ENCODE measurements at places on chromosomes 6 and 20.

- DNase-seq = no peak
Observed at GRCh38 chr6:90286884-90287488, 9.7 kb downstream of the BACH2 start.

DNA sequence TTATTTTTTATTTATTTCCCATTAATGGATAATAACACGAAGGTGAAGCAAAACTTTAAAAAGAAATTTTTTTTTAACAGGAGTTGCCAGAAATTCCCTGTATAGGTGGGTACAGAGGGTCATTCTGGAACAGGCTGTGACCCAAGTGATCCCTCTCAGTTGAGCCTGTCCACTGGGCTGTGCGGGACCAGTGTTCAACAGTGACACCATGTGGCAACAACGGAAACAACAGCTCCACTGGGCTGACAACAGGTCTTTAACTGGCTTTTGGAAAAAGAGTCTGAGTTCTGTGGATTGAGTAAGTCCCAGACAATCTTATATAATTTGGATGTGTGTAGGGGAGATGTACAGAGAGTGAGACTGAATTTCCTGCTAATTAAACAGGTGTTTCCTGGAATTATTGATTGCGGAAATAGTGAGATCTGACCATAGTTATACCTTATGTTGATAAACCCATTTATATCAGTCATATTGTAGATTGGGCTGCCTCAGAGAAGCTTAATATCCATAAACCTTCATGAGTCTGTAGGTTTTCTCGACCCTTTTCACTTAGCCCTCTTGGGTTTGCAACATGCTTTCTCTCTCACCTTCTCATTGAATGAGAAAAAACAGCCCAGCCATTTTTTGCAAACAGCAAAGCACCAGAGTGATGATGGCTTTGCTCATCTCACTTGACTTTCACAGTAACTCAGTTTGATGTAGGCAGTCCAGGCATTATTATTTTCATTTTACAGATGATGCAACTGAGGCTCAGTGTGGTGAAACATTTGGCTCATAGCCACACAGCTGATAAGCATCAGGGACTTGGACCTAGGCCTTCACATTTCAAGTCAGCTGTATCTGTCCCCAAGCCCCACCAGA lies 17.5 kb downstream of the KIAA1755 start:
- DNase-seq = no peak

DNA sequence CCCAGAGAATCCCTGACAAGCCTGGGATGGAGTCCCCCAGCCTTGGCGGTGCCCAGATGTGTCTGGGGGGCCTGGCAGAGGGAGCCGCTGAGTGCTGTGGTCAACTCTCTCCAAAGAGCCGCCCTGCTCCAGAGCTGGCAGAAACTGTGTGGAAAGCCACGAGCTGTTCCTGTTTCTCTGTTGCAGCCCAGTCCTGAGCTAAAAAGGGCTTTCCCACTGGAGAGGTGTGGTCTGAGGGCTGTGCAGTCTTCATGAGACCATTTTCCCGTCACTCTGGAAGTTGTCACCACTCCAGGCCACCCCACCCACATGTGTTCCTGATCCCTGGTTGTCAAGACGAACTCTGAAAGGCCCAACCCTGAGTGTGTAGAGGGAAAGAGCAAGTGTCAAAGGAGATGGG lies 99.7 kb upstream of the KCNK16 start:
- no peak for DNase-seq

DNA sequence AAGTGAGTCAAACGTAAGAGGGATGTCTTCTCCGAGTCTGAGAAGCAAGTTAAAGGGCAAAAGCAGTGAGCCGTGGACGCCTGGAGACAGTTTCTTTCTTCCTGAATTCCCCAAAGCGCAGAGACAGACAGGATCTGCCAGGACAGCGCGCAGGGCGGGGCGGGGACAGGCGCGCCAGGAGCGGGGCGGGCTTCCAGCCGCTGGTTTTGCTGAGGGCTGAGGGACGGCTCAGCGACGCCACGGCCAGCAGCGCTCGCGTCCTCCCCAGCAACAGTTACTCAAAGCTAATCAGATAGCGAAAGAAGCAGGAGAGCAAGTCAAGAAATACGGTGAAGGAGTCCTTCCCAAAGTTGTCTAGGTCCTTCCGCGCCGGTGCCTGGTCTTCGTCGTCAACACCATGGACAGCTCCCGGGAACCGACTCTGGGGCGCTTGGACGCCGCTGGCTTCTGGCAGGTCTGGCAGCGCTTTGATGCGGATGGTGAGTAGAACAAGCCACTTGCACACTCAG lies at the start of gene SCGN:
Gene SCGN (plus strand): TSS at position 209 of the 509 bp plus-strand sequence. CDS start 189 bp downstream, at position 398.
- peak; percentile 81 for DNase-seq

DNA sequence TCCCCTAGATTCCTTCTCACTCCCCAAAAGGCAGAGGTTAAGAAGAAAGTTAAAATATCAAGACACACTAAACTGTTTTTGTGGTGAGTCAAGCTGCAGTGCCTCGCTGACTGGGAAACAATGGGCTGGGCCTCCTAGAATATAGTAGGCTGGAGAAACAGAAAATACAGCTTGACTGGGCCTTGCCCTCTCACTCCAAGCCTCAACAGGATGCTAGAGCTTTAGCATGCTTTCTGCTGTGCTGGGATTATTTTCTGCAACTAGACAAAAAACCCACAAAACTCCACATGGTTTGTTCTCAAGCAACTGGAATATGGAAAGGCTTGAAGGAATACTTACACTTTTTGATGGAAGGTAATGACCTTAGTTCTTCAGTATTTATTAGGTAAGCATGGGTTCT lies 27.9 kb downstream of the FOXO3 start:
- peak; percentile 69 for DNase-seq

DNA sequence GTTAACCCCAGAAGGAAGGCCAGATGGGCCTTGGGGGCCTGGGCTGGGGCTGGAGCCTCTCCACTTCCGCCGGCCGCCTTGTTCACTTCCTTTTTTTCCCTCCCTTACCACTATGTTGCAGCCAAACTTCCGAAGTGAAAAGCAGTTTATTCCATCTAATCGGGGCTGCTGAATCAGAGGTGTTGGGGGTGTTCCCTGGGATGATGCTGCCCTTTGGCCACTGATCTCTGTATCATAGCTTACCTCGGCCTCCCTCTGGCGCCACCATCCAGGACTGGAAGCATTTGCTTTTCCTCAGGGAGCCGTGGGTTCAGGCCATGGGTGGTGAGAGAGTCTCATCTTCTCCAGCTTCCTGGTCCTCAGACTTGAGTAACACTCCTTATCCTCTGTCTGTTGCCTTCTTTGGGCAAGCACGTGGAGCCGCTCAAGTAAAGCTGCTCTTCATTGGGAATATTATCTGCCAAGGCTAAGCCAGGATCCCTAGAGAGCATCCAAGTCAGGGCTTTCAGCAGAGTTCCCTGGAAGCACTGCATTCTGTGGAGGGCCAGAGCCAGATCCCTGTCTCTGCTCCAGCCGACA lies 39.6 kb downstream of the SLX4IP start:
- DNase-seq = no peak

DNA sequence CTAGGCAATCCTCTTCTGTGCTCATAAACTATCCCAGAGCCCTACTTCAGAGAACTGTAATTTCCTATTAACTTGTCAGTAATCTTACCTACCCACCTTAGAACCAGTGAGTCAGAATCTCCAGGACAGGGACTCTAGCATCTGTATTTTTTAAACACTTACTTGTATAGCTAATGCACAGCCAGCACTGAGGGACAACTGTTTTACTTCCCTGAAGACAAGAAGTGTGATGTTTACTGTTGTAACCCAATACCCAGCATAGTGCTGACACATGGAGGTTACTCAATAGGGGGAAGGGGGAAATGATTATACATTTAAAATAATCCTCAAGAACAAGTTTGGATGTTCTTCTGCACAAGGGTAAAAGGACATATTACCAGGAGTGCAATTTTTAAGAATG lies 130.8 kb downstream of the BTBD9 start:
- peak; percentile 68 for DNase-seq

DNA sequence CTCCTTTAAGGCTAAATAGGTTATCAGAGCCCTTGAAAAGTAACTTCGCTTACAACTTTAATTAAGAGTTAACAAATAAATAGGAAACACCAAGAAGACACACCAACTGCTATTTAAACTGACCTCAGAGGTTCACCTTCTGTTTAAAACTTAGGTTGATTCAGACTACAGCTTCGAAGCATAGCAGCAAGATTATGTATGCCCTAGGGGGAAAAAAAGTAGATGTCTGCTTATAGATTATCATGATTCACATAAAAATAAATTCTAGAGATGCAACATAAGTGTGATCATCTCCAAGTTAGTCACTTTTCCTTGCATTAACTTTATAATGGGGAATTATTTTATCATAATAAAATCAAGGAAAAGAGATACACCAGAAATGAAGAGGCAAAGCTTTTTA lies 8.9 kb downstream of the PNISR start:
- DNase-seq = no peak

- DNase-seq = no peak
Observed at GRCh38 chr6:150788089-150788488, 77.4 kb upstream of the MTHFD1L start.

- no peak for DNase-seq
Observed at GRCh38 chr6:33203443-33204164, 851 bp upstream of the HSD17B8 start.

GRCh38 chr20:2455771-2456497 lies 14.7 kb downstream of the SNRPB start:
- no peak for DNase-seq

DNA sequence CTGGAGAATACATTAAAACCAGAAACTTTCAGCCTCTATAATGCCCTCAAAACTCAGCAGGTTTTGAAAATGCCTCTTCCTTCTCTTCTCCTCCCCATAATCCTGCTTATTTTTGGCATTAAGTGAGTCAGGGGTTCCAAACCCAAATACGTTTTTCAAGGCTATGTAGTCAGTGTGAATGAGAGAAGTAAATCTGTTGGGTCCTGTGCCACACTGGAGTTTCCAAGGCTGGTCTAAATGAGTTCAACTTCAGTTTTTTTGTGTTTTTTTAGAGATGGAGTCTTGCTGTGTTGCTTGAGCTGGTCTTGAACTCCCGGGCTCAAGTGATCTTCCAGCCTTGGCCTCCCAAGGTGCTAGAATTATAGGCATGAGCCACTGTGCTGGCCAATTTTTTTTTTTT lies 20.9 kb downstream of the PTPRA start:
- no peak for DNase-seq

DNA sequence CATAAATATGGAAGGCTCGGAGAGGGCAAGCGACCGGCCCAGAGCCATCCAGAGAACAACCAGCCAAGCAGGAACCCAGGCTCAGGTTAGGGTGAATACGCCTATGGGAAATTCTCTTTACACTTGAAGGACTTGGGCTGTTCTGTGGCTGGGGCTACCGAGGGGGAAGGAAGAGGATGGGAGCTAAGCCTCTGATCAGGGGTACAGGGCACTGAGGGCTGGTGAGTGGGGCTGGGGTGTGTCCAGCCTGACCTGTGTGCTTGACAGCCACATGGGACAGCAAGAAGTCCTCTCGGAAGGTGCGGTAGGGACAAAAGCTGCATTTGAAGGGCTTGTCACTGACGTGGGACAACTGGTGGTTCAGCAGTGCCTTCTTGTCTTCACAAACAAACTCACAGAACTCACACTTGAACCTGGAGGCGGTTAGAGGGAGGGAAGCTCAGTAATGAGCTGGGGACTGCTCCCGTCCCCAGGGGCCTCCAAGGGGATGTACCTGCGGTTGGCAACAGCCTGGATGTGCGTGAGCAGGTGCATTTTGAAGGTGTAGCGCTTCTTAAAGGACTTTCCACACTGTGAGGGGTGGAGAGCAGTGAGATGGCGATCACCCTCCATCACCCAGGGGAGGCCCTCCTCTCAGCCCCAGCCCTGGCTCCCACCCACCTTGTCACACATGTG lies 11.9 kb downstream of the ZNF335 start:
- no peak for DNase-seq

- DNase-seq = no peak
Observed at GRCh38 chr6:157586476-157587126, 205.6 kb downstream of the ZDHHC14 start.

DNA sequence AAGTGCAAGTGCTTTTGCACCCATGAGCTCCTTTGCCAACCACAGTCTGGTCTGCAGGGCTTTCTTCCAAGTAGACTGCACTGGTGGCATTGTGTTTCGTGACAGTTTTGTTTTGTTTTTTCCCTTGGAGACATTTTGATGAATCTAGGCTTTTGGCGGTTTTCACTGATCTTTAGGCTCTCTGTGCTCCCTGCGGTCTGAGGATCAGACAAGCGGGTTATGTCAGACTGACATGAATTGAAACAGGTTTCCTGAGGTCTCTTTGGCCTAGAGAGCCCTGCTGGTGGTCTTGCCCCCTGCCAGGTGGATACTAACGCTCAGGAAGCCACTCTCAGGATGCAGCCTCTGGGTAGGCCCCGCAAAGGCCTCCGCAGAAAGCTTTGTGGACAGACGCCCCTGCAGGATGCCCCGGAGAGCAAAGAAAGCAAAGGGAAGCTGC lies 555.4 kb upstream of the AGPAT4 start:
- no peak for DNase-seq

- peak; percentile 32 for DNase-seq
Observed at GRCh38 chr6:36904114-36904513, 18.4 kb downstream of the C6orf89 start.

DNA sequence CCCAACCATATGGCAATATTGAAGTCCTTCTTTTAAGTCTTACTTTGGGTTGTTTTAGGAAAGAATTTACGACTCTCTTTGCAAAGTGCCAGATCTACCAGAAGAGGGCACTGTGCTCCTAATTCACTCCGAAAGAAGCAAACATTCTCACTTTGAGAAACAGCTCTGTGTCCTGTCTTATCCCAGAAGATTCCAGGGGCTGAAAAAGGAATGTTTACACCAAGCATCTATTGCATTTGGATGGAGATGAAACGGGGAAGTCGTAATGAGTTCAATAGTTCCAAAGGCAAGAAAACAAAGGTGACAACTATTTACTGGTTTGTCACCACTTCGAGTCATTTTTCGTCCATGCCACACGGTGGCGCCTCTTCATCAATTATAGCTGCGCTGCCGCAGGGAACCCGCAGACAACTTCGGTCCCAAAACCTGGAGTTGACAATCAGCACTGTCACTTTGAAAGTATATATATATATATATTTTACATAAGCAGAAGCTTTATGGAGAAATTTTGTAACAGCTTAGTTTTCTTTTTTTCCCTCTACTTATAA lies 121.6 kb downstream of the MOXD1 start:
- DNase-seq = peak; percentile 48

GRCh38 chr6:14706378-14706929 lies 539.4 kb upstream of the JARID2 start:
- DNase-seq = peak; percentile 99

- DNase-seq = no peak
Observed at GRCh38 chr6:39339868-39340550, 17.5 kb upstream of the KCNK16 start.

DNA sequence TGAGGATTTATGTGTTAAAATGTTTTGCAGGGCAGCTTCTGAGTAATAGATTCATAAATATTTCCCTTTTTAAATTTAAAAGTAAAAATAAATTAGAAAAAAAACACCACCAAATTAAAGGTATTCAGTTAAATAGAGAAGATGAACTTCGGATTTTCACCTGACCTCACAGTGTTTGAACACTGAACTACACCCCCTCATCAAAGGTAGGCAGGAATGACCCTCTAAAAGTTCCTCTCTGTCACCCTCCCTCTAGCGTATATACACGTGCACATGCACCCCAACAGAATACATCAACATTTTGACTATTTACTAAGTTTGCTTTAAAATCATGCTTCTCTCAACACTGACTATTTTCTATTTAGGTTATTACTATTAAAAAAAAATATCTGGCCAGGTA lies 528.3 kb downstream of the QKI start:
- no peak for DNase-seq

- no peak for DNase-seq
Observed at GRCh38 chr6:157412791-157413190, 31.8 kb downstream of the ZDHHC14 start.

GRCh38 chr6:143233554-143234285 lies 173.0 kb downstream of the AIG1 start:
- DNase-seq = no peak
